ENCODE measurements at places on chromosomes 2 and 18.
A peak's percentile ranks its signal among the peaks of the same experiment; 100 is the strongest.

DNA sequence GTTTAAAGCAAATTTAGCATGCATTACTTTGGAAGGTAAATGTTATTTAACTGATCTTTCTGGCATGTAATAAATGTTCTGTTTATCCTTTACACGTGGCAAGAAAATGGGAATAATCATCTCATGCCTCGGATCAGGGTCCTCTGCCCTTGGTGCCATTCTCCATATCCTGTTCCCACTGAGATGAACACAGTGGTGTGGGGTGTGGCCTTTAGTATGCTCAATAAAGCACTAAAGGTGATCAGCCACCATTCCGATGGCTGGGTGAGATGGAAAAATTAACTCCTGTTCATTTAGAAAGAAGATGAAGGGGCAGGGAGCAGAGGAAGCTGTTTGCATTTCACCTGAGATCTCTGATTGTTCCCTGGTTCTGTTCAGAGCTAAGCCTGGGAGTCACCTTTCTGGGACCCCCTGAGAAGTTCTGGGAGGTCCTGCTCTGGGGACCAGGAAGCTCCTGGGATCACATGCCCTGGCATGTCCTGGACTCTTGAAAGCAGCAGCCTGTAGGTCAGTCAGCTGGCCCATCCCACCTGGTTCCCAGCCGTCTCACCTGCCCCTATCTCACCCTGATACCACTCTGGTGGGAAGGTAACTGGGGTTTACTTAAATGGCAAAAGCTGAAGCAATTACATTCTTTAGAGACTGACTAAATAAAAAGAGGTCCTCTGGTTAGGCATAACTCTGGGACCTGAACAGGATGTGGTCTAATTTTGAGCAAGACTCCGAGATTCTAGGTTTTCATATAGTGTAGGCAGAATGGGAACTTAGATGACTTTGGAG, 288.9 kb upstream of the EPAS1 start:
- no peak for DNase-seq

DNA sequence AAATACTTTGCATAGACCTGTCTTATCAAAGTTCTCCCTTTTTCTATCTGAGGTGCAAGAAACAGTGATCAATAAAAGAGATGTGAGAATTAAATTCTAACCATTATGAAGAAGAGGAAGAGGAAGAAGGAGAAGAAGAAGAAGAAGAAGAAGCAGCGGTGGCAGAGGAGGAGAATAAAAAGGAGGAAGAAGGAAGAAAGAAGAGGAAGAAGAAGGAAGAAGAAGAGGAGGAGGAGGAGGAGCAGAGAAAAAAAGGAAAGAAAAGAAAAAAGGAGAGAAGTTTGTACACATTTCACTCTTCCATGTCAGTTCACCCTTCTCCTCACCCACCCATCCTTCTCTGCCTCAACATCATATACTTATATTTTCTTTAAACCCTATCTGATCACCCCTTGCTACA, 68.4 kb downstream of the METTL4 start:
- DNase-seq: no peak

- no peak for DNase-seq
Observed at GRCh38 chr2:121707344-121707919, 29.2 kb downstream of the NIFK start.

- no peak for DNase-seq
Observed at GRCh38 chr2:58483307-58483706, 242.2 kb upstream of the FANCL start.

DNA sequence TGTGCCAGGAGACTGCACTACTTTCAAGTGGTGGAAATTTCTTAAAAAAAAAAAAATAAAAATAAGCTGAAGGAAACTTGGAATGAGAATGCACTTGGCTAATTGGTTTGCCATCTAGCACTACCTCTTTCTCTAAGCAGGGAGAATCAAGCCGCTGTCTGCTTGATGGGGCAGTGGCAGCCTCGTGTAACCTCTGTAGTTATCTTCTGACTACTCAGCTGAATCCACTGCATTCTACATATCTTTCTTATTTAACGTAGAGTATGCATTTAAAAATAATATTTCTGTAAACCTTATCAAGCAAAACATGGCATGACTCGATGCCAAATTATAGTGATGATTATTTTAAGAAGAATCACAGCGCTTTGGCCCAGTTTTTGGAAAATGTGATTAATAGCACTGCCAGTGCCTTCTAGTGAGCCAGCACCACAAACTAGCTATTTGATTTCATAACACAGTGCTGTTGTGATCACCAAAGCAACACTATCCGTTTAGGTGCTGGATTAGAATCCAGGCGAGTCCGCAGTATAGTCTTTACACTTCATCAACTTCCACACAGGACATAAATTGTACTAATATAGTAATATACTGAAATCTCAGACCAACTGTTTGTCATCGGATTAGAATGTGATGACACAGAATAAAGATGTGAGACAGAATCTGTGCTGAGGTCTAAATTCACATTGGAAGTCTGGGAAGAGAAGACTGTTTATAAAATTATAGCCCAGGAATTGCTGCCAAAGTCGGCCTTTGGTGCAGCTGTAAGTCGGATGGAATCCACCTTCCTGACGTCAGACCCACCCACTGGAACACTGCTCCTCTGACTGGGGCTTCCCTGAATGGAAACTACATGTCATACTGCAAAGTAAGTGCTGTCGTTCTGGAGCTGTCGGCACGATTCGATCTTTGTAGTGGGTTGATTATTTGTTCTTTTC, 136.5 kb upstream of the ETAA1 start:
- DNase-seq: no peak

DNA sequence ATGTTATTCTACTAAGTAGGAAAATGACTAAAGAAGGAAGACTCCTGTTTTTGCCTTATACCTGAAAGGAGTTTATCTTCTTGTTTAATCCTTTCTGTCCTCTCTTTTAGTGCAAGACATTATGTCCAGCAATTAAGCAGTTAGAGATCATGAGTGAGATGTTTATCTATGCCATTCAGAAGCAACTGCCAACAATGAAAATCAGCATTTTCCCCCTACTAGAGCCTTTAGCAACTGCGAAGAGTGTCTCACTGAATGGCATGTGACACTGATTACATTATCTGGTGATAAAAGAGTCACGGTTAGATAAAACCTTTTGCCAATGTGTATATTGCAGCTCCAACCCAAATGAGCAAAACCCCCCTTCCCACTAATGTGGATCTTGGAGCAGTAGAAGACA, 357.7 kb upstream of the SYT4 start:
- no peak for DNase-seq

- DNase-seq: no peak
Observed at GRCh38 chr2:216431531-216431856, 19.2 kb downstream of the SMARCAL1 start.

- DNase-seq: no peak
Observed at GRCh38 chr2:10566018-10566417, 117.9 kb upstream of the ODC1 start.

DNA sequence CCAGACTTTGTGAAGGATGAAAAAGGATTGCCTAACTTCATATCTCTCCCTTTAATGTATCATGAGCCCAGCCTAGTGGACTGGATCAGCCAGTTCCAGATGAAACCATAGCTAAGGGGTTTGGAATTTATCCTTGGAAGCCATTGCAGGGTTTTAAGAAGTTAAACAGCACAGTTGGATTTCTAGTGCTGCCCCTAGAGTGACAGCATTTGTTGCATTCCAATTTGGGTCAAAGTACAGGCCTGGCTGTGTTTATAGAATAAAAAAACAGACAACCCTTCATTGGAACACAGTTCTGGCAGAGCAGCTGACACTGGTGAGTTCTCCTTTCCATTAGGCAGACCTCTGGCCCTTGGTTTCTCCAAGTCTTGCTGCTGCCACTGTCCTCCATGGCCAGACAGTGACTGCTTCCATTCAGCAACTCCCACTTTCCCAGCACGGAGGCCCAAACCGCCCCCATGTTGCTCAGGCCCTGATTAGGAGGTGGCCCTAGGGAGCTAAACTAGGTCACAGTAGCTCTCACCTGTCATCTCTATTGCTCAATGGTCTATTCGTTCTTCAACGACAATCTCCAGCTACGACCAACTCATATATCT, 8.0 kb downstream of the GPR39 start:
- no peak for DNase-seq

- no peak for DNase-seq
Observed at GRCh38 chr2:198465970-198466369, 661.6 kb downstream of the PLCL1 start.

- DNase-seq: no peak
Observed at GRCh38 chr2:17538022-17538843, 2.3 kb upstream of the VSNL1 start.

- peak; percentile 37 for DNase-seq
Observed at GRCh38 chr2:26172189-26172870, 558 bp upstream of the GAREM2 start.

DNA sequence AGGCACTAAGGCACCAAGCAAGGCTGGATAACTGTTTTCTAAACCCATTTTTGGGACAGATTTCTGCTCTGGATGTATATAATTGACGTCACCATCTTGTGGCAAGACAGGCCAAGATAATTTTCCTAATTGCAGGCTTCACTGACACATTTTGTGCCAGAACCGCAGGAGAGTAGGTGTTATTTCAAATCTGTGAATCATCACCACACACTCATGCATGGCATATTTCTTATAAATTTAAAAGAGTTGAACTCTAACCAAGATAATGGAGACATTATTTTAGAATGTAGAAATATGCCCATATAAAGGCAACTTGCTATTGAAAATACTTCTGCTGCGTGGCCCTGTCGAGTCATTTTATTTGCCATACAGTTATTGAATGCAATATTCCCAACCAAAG, 68.3 kb upstream of the ACYP2 start:
- no peak for DNase-seq

GRCh38 chr2:173217116-173217840, 137.4 kb upstream of the CDCA7 start:
- no peak for DNase-seq

DNA sequence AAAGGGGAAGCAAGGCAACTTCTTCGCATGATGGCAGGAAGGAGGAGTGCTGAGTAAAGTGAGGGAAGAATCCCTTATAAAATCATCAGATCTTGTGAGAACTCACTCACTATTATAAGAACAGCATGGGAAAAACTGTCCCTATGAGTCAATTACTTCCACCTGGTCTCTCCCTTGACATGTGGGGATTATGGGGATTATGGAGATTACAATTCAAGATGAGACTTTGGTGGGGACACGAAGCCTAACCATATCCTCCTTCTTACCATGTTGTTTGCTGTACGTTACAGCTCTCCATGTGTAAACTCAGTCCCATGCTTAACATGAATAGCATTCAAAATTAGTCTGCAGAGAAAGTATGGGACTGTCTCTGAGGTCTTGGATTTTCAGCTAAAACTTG, 1096.8 kb upstream of the ACVR2A start:
- DNase-seq: no peak

GRCh38 chr2:88176352-88176984, 6.3 kb downstream of the THNSL2 start:
- DNase-seq: no peak

GRCh38 chr2:221282386-221282785, 289.7 kb downstream of the EPHA4 start:
- DNase-seq: no peak

DNA sequence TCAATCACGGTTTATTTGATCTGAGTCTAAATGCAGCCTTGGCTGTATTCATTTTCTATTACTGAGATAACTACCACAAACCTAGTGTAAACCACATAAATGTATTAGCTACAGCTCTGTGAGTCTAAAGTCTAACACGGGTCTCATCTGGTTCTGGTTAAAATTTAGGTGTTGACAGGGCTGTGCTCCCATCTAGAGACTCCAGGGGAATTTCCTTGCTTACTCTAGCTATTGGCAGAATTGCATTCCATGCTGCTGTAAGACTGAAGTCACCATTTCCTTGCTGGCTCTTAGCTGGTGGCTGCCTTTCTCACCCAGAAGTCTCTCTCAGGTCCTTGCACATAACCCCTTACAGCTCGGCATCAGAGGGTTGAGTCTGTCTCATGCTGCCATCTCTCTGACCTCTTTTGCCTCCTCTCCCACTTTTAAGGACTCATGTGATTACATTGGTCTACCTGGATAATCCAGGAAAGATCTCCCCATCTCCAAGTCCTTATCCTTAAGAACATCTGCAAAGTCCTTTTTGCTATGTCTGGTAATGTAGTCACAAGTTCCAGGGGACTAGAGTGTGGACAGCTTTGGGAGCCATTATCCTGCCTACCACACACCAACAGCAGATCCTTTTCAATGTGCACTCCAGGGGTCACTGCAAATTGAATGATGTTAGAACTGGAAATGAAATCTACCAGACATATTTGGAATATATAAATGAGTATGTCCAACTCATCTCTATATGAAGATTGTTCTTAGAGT, 207.0 kb upstream of the AGAP1 start:
- no peak for DNase-seq

DNA sequence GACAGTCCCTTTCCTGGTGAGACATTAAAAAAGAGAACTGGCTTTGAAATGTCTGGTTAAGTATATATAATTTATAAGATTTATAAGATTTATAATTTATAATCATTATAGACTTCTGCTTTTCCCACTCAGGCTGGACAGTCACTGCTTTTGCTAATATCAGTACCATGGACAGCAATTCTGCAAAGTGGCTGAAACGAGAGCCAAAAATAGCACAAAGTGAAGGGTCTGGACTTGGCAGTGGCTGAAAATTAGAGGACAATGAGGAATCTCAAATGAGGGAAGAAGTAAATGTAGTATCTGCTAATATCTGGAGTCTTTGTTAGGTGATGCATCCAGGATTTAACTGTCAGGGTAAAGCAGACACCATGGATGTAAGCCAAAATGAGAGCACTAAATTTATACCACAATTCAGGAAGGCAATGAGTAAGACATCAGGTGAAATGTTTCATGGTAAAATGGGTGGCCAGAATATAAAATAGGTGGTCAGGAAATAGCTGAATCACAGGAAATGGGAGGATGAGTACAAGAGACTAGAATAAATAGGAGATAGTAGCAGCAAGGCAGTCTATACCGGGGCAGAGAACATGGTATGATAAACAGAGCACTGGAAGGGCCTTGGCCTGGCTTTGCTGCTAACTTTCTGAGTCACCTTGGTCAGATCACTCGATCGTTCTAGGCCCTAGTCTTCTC, 39.6 kb upstream of the BOD1L2 start:
- no peak for DNase-seq

- DNase-seq: no peak
Observed at GRCh38 chr2:118044854-118045253, 31.0 kb upstream of the CCDC93 start.

DNA sequence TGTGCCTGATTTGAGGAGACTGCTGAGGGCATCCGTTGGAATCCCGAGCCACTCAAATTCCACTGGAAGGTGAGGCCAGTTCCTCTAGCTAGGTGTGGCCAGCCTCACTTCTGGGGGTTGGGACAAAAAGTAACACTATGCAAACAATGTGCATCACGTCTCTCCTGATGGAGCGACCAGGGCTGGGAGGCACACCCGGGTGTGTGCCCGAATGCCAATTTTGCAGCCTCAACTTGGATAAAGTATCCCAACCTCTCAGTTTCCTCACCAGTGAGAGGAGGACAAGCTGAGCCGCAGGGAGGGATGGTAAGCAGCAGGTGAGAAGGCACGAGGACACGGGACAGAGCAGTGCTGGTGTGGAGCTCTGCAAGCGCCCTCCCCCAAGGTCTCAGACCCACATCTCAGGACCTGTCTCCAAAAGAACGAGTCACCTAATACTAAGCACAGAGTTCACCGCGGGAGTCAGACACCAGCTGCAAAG, 218.3 kb downstream of the HAUS1 start:
- no peak for DNase-seq

GRCh38 chr2:218393750-218394290, 5.8 kb upstream of the CTDSP1 start:
- peak; percentile 61 for DNase-seq

- DNase-seq: no peak
Observed at GRCh38 chr2:171104379-171104778, 56.3 kb downstream of the TLK1 start.

- DNase-seq: no peak
Observed at GRCh38 chr2:126720638-126721037, 64.7 kb downstream of the GYPC start.
